ENCODE measurements at places on chromosomes 12 and 14.

GRCh38 chr14:101235335-101236103 lies 325.8 kb upstream of the DIO3 start:
- DNase-seq, result peak; percentile 75

DNA sequence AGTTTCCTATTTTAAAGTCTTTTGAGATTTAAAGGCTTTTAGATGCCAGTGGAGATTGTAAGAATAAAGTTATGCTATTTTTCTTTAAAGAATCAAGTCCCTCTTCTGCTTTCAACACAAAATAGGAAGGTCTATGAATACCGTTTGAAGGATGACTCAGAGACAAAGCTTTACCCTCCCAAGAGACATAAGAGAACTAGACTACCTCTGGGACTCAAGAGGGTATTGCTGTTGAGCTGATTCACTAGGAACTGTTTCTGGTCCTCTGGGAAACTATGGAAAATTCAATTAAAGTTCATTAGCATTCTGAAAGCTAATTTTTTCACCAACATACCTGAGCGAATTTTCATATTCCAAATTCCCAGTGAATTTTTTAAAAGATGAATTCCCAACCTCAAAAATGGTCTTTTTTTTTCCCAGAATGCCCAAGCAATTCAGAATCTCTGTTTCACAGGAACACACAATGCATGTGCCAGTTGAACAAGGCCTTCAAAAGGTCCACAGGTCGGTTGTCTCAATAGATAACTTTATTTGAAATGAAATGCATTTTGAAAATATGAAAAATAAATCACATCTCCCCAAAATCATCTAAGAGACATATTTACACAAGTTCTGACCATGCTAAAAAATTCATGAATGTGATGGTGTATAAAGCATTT lies 6.5 kb downstream of the PHLDA1 start:
- peak; percentile 84 for DNase-seq

DNA sequence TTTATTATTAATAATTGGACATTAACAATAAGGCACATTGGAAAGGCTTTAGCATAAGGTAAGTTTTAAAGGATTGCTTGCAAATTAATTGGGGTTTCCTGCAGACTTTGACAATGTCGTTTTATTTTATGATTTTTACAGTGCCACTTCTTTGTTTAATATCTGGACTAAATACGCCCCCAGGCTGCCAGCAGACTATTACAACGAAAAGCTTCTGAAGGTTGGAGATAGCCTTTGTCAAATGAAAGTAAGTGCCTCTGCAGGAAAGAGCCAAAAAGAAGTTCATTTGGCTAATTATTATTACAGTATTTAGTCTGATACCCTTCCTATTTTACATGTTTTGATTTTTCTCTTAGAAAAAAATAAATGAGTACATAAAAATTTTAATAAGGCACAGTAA lies 11.3 kb downstream of the CFAP54 start:
- DNase-seq, result peak; percentile 52

DNA sequence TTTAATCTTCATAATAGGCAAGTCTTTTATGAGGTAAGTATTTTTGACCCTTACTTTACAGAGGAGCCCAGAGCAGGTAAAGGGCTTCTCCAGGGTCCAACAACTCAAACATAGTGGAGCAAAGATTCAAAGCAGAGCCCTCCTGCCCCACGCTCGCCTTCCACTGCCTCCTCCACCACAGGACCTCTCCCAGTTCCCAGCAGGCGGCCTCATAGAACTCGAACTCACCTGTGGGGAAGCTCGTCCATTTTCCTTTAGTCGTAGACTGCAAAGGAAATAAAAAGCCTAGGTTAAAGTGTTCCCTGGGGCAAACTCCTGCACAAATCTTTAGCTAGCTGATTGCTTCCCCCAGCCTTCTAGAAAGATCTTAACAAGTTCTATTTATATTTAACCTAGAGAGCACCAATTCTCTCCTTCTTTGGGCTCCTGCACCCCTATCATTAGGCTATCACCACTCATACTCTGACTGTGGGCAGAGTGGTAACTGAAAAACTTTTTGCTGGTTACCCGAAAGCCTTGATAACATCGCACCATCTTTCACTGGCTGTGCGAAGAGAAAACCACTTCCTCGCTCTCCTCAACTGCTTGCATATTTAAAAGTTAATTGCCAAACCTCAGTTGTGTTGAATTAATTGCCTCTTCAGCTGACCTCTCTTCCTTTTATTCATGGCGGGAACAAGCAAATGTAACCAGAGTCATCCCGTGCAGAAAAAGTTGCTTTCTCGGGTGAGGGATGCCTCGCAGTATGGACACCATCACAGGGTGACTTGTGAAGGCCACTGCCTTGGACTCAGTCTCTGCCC lies 299.6 kb downstream of the DPF3 start:
- no peak for DNase-seq

DNA sequence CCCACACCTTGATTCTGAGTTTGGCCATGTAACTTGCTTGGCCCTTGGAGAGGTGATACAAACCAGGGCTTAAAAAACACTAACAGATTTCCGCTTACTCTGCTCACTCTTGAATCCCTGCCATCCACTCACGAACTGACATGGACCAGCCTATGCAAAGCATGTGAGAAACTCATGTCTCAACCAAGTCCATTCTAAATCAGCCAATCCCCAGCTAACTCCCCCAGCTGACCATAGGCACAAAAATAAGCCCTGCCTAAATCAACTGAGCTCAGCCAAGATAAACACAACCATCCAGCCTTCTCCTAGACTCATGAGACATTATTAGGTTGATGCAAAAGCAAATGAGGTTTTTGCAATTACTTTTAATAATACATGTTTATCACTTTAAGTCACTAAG lies 353.9 kb upstream of the TBX3 start:
- no peak for DNase-seq

GRCh38 chr14:98926146-98926545 lies 345.9 kb downstream of the BCL11B start:
- DNase-seq, result no peak

- no peak for DNase-seq
Observed at GRCh38 chr12:22412581-22412980, 78.1 kb upstream of the ST8SIA1 start.

DNA sequence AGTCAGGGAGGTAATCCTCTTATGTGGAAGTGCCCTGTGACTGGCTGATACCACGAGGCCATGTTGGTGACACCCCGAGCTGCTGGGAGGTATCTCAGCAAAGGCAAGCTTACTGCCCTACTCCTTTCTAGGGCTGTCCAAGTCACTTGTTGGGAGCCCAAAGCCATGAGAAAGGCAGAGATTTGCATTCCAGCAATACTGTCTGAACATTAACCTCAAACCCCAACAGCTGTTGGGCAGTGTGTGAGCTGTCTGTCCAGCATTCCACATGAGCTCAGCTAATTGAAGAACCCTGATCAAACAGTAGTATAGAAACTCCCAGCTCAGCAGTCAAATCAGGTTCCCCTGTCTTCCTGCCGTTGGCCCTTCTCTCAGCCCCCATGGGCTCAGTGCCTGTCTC lies 9.2 kb downstream of the ABHD4 start:
- DNase-seq, result no peak

DNA sequence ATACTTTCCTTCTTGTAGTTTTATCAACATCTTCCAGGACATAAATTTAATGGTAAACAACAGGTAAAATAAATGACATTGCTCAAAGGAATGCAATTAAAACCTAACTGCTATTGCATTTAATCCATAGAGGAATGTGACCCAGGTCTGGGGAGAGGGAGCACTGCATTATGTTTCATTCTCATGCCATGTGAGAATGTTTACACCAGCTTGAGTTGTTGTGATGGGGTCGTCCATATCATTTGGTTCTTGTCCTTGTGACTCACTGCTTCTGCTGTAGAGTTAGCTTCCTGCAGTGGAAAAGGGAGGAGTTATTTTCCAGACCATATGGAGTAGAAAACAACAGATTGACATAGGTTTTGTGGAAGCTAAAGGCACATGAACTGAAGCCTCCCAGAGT lies 129.3 kb upstream of the PMCH start:
- no peak for DNase-seq

GRCh38 chr14:84323978-84324377 lies 1206.0 kb upstream of the FLRT2 start:
- DNase-seq, result no peak

DNA sequence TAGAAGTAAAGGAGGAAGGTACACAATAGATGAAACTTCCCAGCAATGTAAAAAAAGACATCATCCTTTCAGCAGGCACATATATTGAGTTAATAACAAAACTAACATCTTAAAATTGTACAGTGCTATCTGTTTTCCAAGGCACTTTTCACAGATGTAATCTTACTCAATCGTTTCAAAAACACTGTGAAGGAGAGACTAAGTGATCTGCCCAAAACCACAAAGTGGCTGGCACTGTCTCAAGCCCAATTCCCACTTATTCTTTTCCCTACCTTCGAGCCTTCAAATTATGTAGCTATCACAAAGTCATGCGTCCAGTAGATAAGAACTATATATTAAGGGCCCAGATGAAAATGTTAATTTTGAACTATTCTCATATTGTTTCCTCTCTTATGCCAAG lies 193.6 kb upstream of the RASSF8 start:
- no peak for DNase-seq

- DNase-seq, result no peak
Observed at GRCh38 chr12:69523433-69524330, 53.5 kb downstream of the FRS2 start.

DNA sequence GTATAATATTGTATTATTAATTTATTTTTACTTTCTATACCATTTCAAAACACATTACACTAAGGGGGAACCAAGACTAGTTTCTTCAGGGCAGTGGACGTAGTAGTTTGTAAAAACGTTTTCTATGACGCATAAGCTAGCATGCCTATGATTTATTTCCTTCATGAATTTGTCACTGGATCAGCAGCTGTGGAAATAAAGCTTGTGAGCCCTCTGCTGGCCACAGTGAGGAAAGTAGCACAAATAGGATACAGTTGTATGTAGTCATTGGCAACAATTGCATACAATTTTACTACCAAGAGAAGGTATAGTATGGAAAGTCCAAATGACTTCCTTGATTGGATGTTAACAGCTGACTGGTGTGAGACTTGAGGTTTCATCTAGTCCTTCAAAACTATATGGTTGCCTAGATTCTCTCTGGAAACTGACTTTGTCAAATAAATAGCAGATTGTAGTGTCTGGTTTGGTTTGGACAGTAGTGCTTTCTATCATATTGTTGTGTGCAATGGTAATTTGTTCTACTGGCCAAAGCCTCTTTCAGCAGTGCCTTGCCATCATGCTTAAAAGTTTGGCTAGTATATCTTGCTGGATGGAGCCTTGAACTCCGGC lies 24.3 kb upstream of the PLEKHD1 start:
- peak; percentile 91 for DNase-seq

DNA sequence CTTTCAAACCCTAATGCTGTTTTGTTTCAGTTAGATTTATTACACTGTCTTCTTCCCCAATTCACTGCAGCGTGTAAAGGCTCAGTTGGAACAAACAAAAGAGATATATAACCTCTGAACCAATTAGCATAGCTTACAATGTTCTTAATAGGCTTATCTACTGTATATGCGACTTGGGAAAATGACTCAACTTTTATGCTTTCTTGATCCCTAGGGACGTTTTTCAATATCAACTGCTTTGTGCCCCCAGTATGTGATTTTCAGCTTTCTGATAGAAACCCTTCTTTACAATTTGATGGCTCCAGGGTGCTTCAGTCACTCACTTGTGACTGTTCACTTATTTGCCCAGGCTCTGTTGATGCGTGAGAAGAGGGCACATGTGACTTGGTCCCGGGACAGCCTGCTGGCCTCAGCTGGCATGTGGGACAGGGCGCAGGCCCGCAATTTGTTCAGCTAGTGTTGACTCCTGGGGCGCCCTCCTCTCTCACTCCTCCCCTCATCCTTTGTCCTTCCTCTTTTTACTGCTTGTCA lies 107.1 kb downstream of the TMTC2 start:
- DNase-seq, result no peak

GRCh38 chr14:102883089-102883541 lies 39.3 kb upstream of the AMN start:
- DNase-seq, result no peak

DNA sequence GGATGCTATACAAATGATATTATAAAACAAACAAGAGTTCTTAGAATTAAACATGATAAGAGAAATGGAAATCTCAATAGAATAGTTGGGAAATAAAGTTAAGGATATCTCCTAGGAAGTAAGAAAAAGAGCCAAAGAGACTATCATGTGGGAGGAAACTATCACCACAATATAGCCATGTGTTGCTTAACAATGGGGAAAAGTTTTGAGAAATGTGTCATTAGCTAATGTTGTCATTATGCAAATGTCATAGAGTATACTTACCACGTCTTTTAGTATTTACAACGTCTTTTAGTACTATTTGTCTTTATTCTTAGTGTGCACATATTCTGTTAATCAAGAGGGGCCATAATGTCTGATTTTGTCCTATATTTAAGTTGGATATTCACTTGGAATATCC lies 58.7 kb downstream of the ZNF641 start:
- no peak for DNase-seq

- no peak for DNase-seq
Observed at GRCh38 chr12:53115112-53115890, 12.0 kb downstream of the SOAT2 start.

DNA sequence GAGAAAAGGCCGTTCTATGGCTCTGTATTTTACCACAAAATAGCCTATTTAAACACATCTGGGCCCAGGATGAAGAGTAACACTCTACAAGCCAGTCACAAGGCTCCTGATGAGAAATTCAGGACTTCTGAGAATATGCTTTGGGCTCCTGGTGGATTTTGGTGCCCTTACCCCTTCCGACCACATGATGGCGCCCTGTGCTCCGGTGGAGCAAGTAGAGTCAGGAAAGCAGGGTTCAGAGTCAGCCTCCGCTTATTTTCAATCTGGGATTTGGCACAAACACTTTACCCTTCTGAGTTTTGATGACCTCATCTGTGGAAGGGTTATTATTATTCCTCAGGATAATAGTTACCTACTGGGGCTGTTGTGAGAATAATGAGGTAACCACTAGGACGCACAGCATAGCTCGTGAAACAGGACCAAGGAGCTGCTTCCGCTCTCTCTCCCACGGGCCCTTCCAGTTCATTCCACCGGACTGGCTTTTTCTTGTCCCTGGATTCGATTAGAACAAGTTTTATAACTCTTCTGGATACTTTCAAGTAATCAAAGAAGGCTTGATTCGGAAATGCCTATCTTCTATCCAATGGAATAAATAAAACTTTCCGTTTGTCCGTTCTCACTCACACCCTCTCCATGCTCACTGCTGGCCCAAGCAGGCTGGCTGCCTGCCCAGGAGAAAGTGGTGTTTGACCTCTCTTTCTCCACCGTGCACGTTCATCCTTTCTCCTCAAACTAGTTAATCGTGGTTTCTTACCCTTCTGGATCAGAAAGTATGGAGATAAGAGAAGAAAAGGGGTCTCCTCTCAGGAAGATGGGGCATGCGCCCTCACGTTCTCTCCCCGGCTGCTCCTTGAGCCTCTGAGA lies 104.6 kb downstream of the GALC start:
- peak; percentile 89 for DNase-seq

GRCh38 chr12:12447236-12447635 lies 90.4 kb downstream of the BORCS5 start:
- DNase-seq, result no peak

- no peak for DNase-seq
Observed at GRCh38 chr12:21340403-21340802, 5.7 kb upstream of the SLCO1A2 start.

- DNase-seq, result no peak
Observed at GRCh38 chr12:125053821-125054220, 11.4 kb upstream of the AACS start.

GRCh38 chr14:54646626-54647025 lies 79.7 kb downstream of the SAMD4A start:
- no peak for DNase-seq
